DMS 273 treated with DMSO at 0.1 percent for 48 hours (cell line): ENCODE measurements at places on chromosomes 1 and 21.

DNA sequence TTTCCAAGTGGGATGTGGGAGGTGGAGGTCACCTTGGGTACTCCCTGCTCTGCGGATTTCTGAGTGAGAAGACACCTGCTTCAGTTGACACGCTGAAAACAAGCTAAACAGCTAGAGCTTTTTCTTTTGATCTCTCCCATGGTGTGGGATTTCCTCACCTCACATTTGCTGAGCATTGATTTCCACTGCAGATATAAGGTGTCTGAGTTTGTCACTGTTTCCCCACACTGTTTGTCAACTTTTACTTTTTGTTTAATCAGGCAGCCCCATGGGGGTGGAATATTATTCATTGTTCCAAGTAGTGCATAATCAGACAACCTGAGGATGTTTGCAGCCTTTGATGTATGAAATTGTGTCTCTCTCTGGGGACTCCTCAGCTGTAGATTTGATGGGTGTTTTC lies 49.5 kb downstream of the FASLG start:
- DNase-seq = no peak

DNA sequence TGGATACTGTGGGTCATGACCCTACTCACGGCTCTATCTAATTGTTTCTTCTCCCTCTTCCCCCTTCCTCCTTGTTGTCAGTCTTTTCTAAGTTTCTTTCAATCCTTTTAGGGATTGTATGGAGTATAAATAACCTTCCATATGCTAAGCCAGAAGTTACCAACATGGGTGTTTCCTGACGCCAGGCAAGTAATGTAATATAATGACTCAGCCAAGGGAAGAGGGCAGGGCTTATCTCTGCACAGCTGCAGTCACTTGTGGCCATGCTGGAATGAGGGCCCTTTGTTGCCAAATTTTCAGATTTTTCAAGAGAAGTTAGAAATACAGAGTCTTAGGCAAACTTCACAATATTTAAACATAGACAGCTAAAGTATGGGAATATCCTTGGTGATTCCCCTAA lies 194.6 kb downstream of the ST6GALNAC3 start:
- peak; percentile 67 for DNase-seq

DNA sequence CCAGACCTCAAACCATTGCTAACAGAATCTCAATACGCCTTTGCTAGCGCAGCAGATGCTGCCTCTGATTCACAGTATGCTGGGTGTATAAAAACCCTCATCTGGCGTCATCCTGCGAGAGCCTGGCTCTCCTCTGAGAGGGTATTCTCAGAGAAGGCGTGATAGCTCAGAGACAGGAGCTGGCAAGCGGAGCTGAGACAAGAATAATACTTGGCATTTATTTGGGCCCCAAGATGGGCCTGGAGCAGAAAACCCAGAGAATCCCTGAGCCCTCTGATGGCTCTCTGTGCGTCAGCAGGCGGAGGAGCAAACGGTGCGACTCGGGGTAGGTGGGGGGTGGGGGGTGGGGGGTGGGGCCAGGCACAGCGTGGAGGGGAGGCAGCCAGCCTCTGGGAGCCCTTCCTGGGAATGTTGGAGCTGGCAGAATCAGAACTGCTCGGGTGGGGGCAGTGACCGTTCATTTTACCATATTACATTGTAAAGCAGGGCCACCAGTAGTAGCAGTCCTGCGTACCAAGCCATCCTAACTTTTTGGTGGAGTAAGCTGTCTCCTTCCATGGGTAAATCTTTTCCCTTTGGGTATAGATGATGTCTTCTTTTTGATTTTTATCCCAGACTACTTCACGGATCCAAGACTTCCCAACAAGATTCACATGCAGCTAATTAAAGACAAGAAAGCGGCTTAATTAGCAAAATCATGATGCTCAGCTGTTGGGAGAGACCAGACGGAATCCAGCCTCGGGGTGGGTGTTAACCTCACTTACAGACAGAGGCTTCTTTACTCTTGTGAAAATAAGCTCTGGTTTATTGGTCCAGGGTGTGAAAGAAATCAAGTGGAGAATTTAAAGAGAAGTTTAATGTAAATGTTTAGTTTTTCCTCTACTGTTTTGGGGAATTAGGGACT lies 7.1 kb downstream of the RIIAD1 start:
- DNase-seq = no peak

DNA sequence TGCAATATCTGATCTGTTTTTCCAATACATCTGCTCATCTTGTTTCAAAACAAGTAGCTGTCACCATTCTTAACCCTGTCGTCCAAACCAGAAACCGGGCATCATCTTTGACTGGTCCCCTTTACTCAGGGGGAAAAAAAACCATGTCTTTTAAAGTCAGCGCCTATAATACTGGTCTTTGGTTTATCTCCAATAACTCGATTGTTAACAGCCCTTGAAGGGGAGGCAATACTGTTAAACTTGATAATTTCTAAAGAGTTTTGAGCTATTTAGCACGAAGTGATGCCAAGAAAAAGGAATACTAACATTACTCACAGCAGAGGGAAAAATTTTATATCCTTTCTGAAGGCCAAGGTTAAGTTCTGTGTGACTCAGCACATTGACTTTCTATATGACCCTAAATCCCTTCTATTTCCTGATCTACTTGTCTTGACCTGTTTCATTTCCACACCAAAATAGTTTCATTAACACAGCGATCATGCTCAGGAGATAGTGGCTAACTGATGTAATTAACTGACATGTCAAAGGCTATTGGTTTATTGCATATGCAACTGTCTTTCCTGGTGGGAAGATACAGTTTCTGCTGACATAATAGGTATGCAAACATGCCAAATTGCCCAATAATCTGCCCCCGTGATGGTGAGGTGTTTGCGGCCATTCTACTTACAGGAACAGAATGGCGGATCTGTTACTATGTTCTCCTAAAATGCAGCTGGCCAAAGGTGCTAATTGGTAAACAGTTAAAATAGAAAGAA lies 59.1 kb downstream of the NFIA start:
- no peak for DNase-seq

- no peak for DNase-seq
These were observed 2.1 kb downstream of the ELK4 start for GRCh38 chr1:205629751-205630150.

GRCh38 chr1:160674415-160674814 lies 27.6 kb upstream of the SLAMF1 start:
- DNase-seq = no peak
